A549 treated with CpdA at 1 μM for 4 hours (cell line): ENCODE measurements at places on chromosomes 11 and 22. TPM values are rescaled to one million over a fixed set of nuclear protein-coding genes. Genes with fewer than 3 reads are reported as not detected.

The CST6 gene
- not detected in 5 replicates for total RNA-seq

The SMIM35 gene
- not detected in 5 replicates for total RNA-seq

The EPS8L2 gene
- total RNA-seq: 78.2 to 132 TPM (median 114 TPM) in 5 replicates

The CDC42EP2 gene
- 13.5 to 17.6 TPM (median 14.3 TPM) in 5 replicates for total RNA-seq

The ART5 gene
- total RNA-seq: 0.17 to 0.55 TPM (median 0.33 TPM) in 5 replicates

The SMIM38 gene
- 0.03 to 0.13 TPM (median 0.13 TPM) in 3 of 5 replicates, not detected in the others for total RNA-seq

The TMPRSS6 gene
- total RNA-seq: 0.12 TPM in 1 of 5 replicates, not detected in the others

The NEFH gene
- total RNA-seq: 0.09 to 0.15 TPM (median 0.11 TPM) in 5 replicates

The PAFAH1B2 gene
- total RNA-seq: 33.0 to 45.5 TPM (median 35.0 TPM) in 5 replicates

The IL18 gene
- 83.8 to 101 TPM (median 94.5 TPM) in 5 replicates for total RNA-seq

The MEI1 gene
- total RNA-seq: not detected in 5 replicates

The MYEOV gene
- total RNA-seq: 99.6 to 113 TPM (median 112 TPM) in 5 replicates

The TNKS1BP1 gene
- 73.8 to 96.5 TPM (median 82.8 TPM) in 5 replicates for total RNA-seq

The CD248 gene
- total RNA-seq: not detected in 5 replicates

The PLAAT5 gene
- total RNA-seq: not detected in 5 replicates

The MUC2 gene
- 0.09 to 0.54 TPM (median 0.21 TPM) in 5 replicates for total RNA-seq

The VPREB1 gene
- not detected in 5 replicates for total RNA-seq

The OR2D2 gene
- not detected in 5 replicates for total RNA-seq

The OR51E1 gene
- not detected in 5 replicates for total RNA-seq

The RIMBP3C gene
- 0.10 to 0.26 TPM (median 0.24 TPM) in 5 replicates for total RNA-seq
